LHCN-M2 (cell line): ENCODE measurements at places on chromosomes 4 and X. TPM values are rescaled to one million over a fixed set of nuclear protein-coding genes. Genes with fewer than 3 reads are reported as not detected.

Gene MAGEE2
- not detected in 2 replicates for total RNA-seq

Gene PDS5A
- 57.3 and 63.1 TPM in 2 replicates for total RNA-seq

Gene MAGED2
- total RNA-seq: 171 and 194 TPM in 2 replicates

Gene XK
- total RNA-seq: 0.11 and 0.13 TPM in 2 replicates

Gene DUX4
- total RNA-seq: not detected in 2 replicates

Gene H2BW2
- not detected in 2 replicates for total RNA-seq

Gene CSAG1
- total RNA-seq: not detected in 2 replicates

Gene MED28
- 6.3 and 9.2 TPM in 2 replicates for total RNA-seq

Gene CT45A3
- not detected in 2 replicates for total RNA-seq

Gene USP17L18
- total RNA-seq: not detected in 2 replicates

Gene IL2RG
- not detected in 2 replicates for total RNA-seq

Gene PLAC1
- 0.17 TPM in 1 of 2 replicates, not detected in the other for total RNA-seq

Gene AGA
- 10.9 and 11.4 TPM in 2 replicates for total RNA-seq

Gene LRCH2
- not detected in 2 replicates for total RNA-seq

Gene MEPE
- total RNA-seq: not detected in 2 replicates

Gene SRPX
- total RNA-seq: 182 and 185 TPM in 2 replicates

Gene XAGE1A
- not detected in 2 replicates for total RNA-seq

Gene UGT2B7
- total RNA-seq: 0.57 and 1.2 TPM in 2 replicates

Gene PCDH19
- total RNA-seq: not detected in 2 replicates

Gene BEX5
- not detected in 2 replicates for total RNA-seq

Gene HGFAC
- total RNA-seq: 0.32 and 0.40 TPM in 2 replicates

Gene FAT4
- 12.1 TPM in 2 replicates for total RNA-seq

Gene TKTL2
- total RNA-seq: not detected in 2 replicates

Gene TMEM47
- 44.5 and 54.7 TPM in 2 replicates for total RNA-seq

Gene TMEM164
- 20.5 and 24.0 TPM in 2 replicates for total RNA-seq

Gene HHIP
- total RNA-seq: 1.7 and 3.7 TPM in 2 replicates

Gene CYTL1
- total RNA-seq: not detected in 2 replicates

Gene TRPC3
- total RNA-seq: 0.45 and 0.52 TPM in 2 replicates

Gene DMD
- total RNA-seq: 2.9 and 7.4 TPM in 2 replicates

Gene SOX3
- total RNA-seq: not detected in 2 replicates

Gene TMPRSS11F
- total RNA-seq: not detected in 2 replicates

Gene PRR32
- total RNA-seq: not detected in 2 replicates

Gene HAND2
- total RNA-seq: 0.17 and 0.71 TPM in 2 replicates

Gene UPF3B
- 2.4 and 3.7 TPM in 2 replicates for total RNA-seq

Gene IBSP
- total RNA-seq: not detected in 2 replicates

Gene MAP7D2
- total RNA-seq: 0.23 TPM in 1 of 2 replicates, not detected in the other

Gene SOWAHD
- total RNA-seq: 0.51 and 0.69 TPM in 2 replicates
